ENCODE measurements at places on chromosomes 5 and 9.

DNA sequence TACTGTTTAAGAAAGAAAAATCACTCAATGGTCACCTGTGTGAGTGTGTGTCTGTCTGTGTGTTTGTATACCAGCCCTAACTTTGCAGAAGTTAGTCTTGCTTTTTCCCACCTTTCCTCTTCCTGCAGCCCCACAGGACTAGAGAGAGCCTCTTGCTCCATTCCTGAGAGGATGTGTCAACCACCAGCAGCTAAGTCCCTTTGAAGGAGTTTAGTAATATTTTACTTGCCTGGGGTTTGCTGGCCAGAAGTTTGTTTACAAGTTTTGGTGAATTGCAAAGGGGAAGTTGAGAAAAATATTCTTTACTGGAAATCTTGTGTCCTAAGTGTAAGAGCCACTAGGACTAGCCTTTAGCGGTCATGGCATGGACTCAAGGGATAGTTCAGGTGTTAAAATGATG is 316.2 kb downstream of the BRINP1 start:
- H3K36me3 ChIP-seq: no peaks in the 10 kb centered on the region
- H3K4me3 ChIP-seq: no peak overlapping the region
- no peak overlapping the region for H3K27ac ChIP-seq
- H3K4me1 ChIP-seq: no peaks in the 10 kb centered on the region
- DNase-seq: no peak

DNA sequence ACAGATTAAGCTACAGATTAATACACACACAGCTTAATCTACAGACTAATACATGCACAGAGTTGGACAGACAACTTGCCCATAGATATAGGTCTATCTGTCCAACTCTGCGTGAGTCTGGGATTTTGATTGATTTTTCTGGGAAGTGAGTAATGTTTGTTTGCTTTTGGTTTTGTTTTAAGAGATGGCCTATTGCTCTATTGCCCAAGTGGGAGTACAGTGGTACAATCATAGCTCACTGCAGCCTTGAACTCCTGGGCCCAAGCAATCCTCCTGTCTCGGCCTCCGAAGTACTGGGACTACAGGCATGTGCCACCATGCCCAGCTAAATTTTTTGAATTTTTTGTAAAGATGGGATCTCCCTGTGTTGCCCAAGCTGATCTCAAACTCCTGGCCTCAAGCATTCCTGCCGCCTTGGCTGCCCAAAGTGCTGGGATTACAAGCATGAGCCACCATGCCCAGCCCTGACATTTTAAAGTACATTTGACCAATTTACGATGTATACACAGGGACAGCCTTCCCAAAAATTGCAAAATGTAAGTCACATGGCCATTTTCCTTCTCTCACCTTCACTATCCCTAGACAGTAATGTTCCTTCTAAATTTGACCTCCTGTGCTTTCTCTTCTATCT is 50.8 kb downstream of the PAPPA start:
- no peaks in the 10 kb centered on the region for H3K27me3 ChIP-seq
- H3K36me3 ChIP-seq: no peaks in the 10 kb centered on the region
- H3K4me3 ChIP-seq: no peak overlapping the region

DNA sequence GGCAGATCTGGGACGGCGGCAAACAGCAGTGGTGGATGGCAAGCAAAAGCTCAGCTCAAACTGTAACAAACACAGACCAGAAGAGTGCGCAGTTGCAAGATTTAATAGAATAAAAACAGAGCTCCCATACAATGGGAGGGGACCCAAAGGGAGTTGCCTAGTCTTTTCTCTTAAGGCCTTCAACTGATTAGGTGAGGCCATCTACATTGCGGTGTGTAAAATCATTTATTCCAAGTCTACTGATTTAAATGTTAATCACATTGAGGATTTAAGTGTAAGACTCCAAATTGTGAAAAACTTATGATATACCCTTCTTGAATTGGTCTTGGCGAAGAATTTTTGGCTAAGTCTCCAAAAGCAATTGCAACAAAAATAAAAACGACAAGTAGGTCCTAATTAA is 21.6 kb upstream of the C1QTNF3 start:
- no peaks in the 10 kb centered on the region for H3K4me1 ChIP-seq
- no peak overlapping the region for H3K27ac ChIP-seq
- H3K4me3 ChIP-seq: no peak overlapping the region
- H3K36me3 ChIP-seq: no peaks in the 10 kb centered on the region
- H3K27me3 ChIP-seq: no peaks in the 10 kb centered on the region

DNA sequence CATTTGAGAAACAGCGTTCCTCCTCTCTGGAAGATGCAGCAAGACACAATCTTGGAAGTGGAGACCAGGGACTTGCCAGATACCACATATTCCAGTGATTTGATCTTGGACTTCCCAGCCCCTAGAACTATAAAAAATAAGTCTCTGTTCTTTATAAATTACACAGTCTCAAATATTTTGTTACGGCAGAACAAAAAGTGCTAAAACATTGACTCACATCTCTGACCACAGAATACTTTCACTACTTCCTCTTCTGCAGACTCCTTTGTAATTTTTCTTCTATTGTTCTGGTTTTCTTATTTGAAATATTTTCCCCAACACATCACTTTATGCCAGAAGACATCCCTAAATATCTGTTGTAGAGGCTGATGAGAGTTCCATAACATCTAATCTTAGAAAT is 706.1 kb upstream of the CDH18 start:
- H3K27ac ChIP-seq: no peak overlapping the region
- DNase-seq: no peak
- H3K36me3 ChIP-seq: no peaks in the 10 kb centered on the region
- no peaks in the 10 kb centered on the region for H3K4me1 ChIP-seq
- no peaks in the 10 kb centered on the region for H3K27me3 ChIP-seq
- no peak overlapping the region for H3K4me3 ChIP-seq

DNA sequence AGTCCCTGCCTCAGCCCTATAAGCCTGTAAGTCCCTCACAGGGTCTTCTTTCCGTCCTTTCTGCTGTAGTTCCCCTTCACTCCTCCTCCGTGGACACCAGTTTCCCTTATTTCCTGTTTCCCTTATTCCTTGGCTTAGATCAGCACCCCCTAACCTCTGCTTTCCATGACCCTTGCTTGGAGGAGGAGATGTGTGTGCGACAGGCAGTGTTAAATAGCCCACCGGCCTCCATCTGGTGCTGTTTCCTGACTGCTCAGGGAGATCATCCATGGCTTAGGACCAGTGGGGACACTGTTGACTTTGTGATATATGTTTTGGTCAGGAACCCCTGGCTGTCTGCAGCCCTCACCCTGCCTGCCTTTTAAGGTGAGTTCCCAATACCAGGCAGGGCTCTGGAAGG is 34.1 kb upstream of the PSD2 start:
- no peak for DNase-seq
- no peak overlapping the region for H3K27ac ChIP-seq
- H3K4me3 ChIP-seq: no peak overlapping the region
- H3K36me3 ChIP-seq: no peaks in the 10 kb centered on the region

DNA sequence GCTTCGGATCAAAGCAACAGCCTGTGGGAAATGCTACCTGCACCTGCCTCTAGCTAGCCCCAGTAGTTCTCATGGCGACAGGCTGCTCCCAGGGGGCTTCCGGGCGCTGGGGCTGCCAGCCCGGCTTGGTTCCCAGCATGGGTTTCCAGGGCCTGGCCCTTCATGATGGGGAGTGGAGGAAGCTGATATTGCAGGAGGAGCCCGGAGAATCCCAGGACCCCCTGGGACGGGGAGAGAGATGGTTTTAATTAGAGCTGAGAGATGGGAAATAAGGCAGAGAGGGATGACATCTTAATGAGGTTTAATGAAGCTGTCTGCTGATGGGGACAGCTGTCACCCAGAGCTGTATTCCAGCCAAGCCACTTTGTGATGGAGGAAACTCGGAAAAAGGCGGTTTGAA is 78.6 kb downstream of the CFAP77 start:
- DNase-seq: no peak
- H3K4me1 ChIP-seq: no peaks in the 10 kb centered on the region
- H3K27me3 ChIP-seq: peaks cover 17% of the 10 kb centered on the region
- H3K27ac ChIP-seq: no peak overlapping the region
- H3K36me3 ChIP-seq: no peaks in the 10 kb centered on the region

GRCh38 chr5:122902263-122902662 is 56.9 kb downstream of the SNX24 start:
- no peak overlapping the region for H3K27ac ChIP-seq
- H3K27me3 ChIP-seq: no peaks in the 10 kb centered on the region
- H3K4me3 ChIP-seq: no peak overlapping the region
- H3K36me3 ChIP-seq: no peaks in the 10 kb centered on the region
- no peaks in the 10 kb centered on the region for H3K4me1 ChIP-seq
- DNase-seq: no peak
